CD8-positive, alpha-beta memory T cell (primary cell): ENCODE measurements at places on chromosomes 5 and 9.

DNA sequence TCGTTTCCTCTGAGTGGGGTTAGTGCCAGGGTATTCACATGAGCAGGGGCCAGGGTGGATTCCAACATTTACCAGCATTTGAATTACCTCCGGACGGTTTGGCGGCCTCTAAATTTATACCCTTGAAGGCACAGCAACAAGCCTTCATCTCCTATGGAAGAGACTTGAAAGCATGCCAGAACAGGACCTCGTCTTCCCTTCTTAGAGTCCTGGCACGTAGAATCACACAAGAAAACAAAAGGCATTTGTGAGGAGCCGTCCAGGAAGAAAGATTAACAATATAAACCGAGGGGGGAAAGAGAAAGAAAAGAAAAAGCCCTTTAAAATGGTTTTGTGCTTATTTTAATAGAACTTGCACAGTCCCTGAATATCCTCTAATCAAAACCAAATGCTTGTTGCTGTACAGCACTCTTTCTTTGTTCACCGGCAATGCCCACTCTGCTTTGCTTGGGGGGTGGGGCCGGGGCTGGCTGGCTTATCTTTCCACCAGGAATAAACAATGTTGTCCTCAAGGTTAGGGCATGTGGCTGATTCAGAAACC, 575.8 kb upstream of the ZNF462 start:
- H3K4me3 ChIP-seq: no peak overlapping the region
- no peaks in the 10 kb centered on the region for H3K4me1 ChIP-seq
- H3K27me3 ChIP-seq: no peaks in the 10 kb centered on the region

DNA sequence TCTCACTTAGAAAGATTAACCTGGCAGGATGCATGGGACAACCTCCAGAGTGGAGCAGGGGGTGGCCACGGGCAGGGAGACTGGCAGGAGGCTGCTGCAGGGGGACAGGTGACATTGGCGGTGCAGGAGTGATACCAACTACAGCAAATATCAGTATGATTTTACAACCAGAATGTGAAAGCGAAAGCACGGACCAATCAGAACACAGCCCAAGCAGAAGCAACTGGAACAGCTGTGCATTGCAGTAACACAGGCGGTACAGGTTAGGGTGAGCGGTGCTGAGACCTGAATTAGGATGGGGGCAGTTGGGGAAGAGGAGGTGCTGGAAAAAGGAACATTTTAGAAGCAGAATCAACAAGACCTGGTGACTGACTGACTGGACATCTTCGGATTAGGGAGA, 29.3 kb downstream of the POLR1E start:
- H3K36me3 ChIP-seq: no peaks in the 10 kb centered on the region
- no peak overlapping the region for H3K27ac ChIP-seq
- no peaks in the 10 kb centered on the region for H3K27me3 ChIP-seq
- H3K4me3 ChIP-seq: no peak overlapping the region
- H3K4me1 ChIP-seq: no peaks in the 10 kb centered on the region

- H3K4me1 ChIP-seq: no peaks in the 10 kb centered on the region
- peak; percentile 35 for DNase-seq
Measured at GRCh38 chr9:32968101-32969011, 33.1 kb downstream of the APTX start.

GRCh38 chr9:69122082-69122548, 52.0 kb upstream of the TJP2 start:
- no peaks in the 10 kb centered on the region for H3K27me3 ChIP-seq
- H3K4me3 ChIP-seq: peak overlapping the region; percentile 66
- H3K36me3 ChIP-seq: no peaks in the 10 kb centered on the region
- peaks cover 12% of the 10 kb centered on the region for H3K4me1 ChIP-seq
- no peak overlapping the region for H3K27ac ChIP-seq
- DNase-seq: peak; percentile 23

GRCh38 chr9:36970007-36970888, 63.8 kb downstream of the PAX5 start:
- no peaks in the 10 kb centered on the region for H3K27me3 ChIP-seq
- no peaks in the 10 kb centered on the region for H3K36me3 ChIP-seq
- no peak overlapping the region for H3K27ac ChIP-seq
- DNase-seq: no peak
- H3K4me3 ChIP-seq: no peak overlapping the region

DNA sequence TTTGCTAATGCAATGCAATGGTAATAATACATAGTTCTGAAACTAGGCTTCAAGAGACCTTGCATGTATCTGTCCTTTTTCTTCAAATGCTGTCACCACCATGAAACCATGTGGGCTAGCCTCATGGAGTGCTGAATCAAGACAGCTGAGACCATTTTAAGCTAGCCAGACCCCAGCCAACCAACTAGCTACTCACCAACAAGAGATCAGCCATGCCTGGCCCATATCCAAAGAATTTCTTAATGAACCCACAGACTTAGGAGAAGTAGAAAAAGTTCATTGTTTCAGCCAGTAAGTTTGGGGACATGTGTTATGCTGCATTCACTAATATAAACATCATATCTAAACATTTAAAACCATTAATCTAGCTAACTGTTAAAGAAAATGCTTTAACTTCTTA, 139.8 kb upstream of the EDIL3 start:
- no peak for DNase-seq
- no peaks in the 10 kb centered on the region for H3K36me3 ChIP-seq
- H3K4me3 ChIP-seq: no peak overlapping the region
- H3K4me1 ChIP-seq: no peaks in the 10 kb centered on the region

DNA sequence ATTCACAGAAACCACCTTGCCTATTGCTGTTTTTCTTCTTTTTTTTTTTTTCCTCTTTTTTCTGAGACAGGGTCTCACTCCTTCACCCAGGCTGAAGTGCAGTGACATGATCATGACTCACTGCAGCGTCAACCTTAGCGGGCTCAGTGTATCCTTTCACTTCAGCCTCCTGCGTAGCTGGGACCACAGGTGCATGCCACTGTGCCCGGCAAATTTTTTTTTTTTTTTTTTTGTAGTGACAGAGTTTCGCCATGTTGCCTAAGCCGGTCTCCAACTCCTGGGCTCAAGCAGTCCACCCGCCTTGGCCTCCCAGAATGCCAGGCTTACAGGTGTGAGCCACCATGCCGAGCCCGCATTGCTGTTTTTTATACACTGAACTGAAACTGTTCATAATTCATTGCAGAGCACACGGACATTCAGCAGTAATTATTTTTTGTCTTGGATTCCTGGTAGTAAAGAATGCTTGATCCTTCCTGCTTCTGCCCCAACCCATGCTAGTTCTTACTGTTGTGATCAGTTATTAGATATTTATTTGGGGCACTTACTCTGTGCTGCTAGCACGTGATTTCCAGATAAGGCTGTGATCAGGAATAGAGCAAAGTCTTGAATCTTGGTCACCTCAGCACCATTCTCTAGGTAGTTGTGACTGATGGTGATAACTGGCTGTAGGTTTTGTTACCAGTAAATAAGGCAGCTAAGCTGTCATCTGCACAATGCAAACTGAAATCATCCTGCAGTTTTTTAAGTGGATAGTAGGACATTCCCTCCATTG, 14.0 kb downstream of the MAP3K1 start:
- peak; percentile 36 for DNase-seq
- H3K27me3 ChIP-seq: no peaks in the 10 kb centered on the region

GRCh38 chr5:150945486-150945885, 40.7 kb upstream of the ZNF300 start:
- H3K4me3 ChIP-seq: no peak overlapping the region
- H3K27ac ChIP-seq: no peak overlapping the region
- H3K36me3 ChIP-seq: no peaks in the 10 kb centered on the region
- H3K27me3 ChIP-seq: no peaks in the 10 kb centered on the region
- H3K4me1 ChIP-seq: no peaks in the 10 kb centered on the region

GRCh38 chr5:78659114-78659513, 10.5 kb upstream of the LHFPL2 start:
- no peak overlapping the region for H3K4me3 ChIP-seq
- no peaks in the 10 kb centered on the region for H3K27me3 ChIP-seq
- no peak overlapping the region for H3K27ac ChIP-seq

DNA sequence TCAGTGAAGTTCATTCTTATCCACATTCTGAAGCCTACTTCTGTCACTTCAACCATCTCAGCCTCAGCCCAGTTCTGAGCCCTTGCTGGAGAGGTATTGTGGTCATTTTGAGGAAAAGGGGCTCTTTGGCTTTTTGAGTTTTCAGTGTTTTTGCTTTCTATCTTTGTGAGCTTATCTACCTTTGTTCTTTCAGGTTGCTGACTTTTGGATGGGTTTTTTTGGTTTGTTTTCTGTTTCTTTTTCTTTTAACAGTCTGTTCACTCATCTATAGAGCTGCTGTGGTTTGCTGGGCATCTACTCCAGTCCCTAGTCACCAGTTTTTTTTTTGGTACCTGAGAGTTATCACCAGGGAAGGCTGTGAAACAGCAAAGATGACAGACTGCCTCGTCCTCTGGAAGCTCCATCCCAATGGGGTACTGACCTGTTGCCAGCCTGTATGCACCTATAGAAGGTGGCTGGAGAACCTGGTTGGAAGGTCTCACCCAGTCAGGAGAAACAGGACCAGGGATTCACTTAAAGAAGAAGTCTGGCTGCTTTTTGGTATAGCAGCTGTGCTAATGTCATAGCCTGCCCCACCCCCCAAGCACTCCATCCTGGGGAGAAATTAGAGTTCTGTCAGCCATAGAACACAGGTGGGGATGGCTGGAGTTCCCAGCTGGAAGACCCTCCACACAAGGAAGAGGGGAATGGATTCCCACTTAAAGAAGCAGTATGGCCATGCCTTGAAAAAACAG, 138.6 kb upstream of the TSLP start:
- no peak for DNase-seq
- H3K4me1 ChIP-seq: no peaks in the 10 kb centered on the region
- no peak overlapping the region for H3K27ac ChIP-seq
